ENCODE measurements at places on chromosomes 4 and X.

GRCh38 chr4:72974694-72975487, 94.6 kb downstream of the COX18 start:
- DNase-seq, result no peak

GRCh38 chrX:153244767-153245166, 65.7 kb downstream of the MAGEA1 start:
- no peak for DNase-seq

DNA sequence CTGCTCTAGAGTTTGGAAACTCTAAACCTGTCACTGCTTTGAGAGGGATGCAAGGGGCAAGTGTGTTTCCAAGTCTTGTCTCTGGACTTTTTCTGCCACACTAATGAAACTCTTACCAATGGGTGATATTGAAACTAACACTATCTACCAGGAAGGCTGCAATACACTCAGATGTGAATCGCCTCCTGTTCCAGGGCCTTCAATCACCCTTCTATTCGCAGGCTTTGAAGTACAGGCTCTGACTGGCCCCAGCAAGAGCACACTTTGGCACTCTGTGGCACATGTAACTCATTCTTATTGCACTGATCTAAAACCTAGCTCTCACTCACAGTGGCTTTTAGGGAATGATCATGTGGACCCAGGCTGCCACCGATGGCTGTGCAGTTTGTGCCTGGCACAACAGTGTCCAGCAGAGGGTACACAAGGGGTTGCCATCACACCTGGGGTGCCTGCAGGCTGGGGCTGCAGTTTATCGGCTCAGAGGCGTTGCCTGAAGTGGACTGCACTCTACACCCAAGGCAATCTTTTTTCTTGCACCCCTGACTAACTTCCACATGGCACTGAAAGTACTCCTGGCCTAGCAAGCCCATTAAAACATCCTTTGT, 210.8 kb downstream of the MGST2 start:
- no peak for DNase-seq

GRCh38 chr4:107647591-107647990, 72.4 kb downstream of the PAPSS1 start:
- DNase-seq, result no peak

DNA sequence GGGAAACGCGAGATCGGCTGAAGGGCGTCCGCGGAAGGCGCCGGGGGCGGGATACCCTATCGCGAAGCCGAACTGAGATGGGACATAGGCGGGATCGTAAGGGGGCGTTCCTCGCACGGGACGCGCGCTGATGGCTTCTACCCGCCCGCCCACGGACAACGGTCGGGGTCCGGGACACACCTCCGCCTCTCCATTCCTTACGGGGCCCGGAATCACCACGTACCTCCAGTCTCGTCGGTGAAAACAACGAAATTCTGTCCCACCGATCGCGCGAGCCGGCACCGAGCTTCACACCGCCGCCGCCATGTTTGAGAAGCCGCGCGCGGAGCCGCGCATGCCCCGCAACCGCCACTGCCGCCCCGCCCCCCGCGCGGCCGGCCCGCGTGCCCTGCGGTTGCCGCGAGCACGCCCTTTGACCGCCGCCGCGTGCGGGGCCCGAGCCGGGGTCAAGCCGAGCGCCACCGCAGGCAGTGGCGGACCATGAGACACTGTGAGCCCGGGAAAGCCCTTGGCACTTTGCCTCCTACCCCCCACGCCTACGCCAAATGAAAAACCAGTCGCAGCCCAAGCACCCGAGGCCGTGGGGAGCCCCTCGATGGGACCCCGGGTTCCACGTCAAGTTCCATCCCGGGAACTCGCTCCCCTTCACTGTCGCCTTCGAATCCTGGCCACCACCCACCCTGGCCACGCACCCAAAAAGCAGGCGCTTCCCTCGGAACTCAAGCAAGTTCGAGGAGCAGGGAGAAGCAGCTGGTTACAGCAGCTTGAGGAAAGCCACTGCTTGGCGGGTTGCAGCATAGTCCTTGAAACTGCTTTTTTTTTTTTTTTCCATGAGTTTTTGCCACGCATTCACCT, at the start of gene SCML2:
Gene SCML2, minus strand, starts transcription at position 320 of the 855 bp plus-strand sequence. CDS start 20,617 bp downstream, outside the sequence.
- peak; percentile 20 for DNase-seq

GRCh38 chr4:25865586-25865985, 2.8 kb upstream of the SEL1L3 start:
- peak; percentile 81 for DNase-seq

- DNase-seq, result no peak
Observed at GRCh38 chrX:49041744-49042580, 1.2 kb downstream of the TFE3 start.

- no peak for DNase-seq
Observed at GRCh38 chr4:17329046-17329445, 182.8 kb downstream of the QDPR start.

DNA sequence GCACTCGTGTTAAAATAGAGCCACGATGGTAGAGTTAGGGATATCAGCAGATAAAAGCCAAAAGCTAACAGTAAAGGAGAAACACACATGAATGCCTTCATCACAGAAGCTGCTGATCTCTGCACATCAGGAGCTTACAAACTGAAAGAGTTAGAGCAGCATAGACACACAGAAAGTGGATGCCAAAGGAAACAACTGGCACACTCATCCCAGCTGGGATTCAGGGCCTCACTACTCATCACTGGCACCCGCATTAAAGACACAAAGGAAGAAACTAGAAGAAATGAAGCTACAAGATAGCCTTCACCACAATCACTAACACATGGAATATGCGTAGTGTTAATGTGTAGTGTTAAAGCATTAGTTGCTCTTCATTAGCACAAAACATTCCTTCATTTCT, 156.4 kb upstream of the TBL1X start:
- no peak for DNase-seq

GRCh38 chr4:143390764-143391163, 54.1 kb downstream of the GAB1 start:
- DNase-seq, result no peak

- no peak for DNase-seq
Observed at GRCh38 chr4:125283707-125284279, 31.0 kb upstream of the FAT4 start.

GRCh38 chr4:118081434-118081833, 47.1 kb downstream of the NDST3 start:
- no peak for DNase-seq

DNA sequence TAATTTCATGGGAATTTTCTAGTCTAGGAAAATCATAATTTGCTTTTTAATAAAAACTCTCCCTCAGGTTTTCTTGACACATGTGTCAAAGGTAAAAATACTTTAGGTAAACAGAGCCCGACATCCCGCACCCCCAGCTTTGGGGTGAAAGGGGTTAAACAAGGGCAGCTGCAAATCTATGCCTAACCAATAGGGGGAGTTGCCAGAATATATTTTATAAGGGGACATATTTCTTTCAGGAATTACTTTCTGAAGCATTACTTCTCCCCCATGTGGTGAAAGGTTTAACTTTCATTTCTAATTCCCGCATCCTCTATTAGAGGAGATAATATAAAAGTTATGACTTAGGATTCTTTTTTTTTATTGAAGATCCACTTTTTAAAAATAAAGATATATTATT, 53.9 kb upstream of the HEPH start:
- DNase-seq, result peak; percentile 1

DNA sequence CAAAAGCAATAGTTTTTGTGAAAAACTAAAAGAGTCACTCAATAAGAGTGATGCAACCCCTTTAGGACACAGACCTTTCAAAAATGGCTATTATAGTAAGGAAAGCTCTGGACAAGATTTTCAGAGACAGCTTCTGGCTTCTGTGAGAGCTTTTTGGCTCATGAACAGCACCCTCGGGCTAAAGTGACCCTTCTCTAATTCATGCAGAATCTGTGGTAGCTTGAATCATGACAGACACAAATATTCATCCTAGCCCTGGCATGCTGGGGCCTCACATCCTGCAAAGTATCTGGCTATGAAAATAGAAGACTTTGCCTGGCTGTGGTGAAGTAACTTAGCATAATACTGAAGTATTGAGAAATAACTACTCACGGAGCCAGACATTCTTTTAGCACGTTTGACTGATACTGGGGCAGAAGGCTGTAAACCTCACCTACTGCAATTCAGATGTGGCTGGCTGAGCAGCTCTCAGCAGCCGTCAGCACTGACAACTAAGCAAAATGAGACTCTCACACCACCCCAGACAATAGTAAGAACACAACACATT, 327.3 kb downstream of the MAPK10 start:
- no peak for DNase-seq

- no peak for DNase-seq
Observed at GRCh38 chr4:177687117-177687516, 244.9 kb upstream of the AGA start.

- no peak for DNase-seq
Observed at GRCh38 chr4:17635056-17635455, 20.6 kb downstream of the MED28 start.

DNA sequence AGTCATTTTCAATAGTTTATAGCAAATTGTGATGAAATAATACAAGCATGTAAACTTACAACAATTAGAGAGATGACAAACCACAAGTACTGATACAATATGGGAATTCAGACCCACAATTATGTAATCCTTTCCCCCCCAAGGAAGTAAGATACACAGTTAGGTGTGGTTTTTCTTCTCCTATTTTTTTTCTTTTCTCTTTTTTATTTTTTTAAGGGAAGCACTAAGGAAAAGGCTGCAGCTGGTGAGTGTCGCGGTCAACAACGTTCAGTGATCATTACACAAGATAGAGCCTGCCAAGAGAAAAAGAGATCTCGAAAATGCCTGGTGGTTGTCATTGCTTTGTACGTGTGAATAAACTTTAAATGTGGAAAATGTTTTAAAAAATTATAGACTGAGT, 9.8 kb downstream of the NDNF start:
- no peak for DNase-seq

DNA sequence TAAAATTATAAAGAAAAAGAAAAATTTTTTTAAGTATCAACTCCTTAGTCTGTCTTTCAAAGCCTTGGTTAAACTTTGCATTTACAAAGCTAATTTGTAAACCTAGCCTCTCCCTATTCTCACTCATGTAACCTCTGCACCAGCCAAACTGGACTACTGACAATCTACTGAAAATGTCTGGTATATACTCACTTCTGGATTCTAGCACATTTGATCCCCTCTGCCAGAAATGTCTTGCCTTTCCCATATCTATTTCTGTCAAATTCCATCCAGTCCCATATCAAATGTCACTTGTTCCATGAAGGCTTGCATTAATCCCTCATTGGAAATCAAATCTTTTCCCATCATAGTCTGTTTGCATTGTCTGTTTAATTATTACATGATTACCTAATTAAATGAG, 105.8 kb upstream of the KLHL13 start:
- DNase-seq, result no peak

DNA sequence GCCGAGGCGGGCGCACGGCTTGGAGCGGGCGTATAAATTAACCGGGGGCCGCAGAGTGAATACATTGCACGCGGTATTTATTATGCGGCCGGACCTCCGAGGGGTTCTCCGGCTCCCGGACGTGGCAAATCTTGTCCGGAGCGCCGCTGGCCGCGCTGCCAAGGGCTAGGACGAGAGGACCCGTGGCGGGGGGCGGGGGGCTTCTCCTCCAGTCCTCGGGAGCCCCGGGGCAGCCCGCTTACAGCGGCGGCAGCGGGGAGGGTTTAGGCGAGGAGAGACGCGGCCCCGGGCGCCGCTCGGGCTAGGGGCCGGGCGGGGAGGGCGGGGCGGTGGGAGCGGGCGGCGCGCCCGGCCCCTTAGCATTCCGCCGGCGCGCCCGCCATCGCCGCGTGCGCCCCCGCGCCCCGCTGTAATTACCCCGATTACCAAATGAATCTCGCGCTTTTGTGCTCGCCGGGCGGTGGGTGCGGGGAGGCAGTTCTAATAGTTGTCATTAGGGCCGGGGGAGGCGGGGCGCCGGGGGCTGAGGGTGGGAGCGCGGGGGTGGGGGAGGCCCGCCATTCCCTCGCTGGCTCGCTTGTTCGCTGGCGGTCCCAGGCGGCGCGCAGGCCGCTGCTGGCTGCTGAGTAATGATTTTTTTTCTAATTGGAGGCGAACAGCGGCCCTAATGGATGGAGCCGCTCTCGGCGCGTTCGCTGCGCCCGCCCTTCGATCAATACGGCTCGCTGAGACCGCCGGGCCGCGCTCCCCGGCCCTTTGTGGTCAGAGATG, 276.6 kb downstream of the BCOR start:
- no peak for DNase-seq

- DNase-seq, result no peak
Observed at GRCh38 chr4:151238477-151238876, 38.5 kb upstream of the PRSS48 start.

DNA sequence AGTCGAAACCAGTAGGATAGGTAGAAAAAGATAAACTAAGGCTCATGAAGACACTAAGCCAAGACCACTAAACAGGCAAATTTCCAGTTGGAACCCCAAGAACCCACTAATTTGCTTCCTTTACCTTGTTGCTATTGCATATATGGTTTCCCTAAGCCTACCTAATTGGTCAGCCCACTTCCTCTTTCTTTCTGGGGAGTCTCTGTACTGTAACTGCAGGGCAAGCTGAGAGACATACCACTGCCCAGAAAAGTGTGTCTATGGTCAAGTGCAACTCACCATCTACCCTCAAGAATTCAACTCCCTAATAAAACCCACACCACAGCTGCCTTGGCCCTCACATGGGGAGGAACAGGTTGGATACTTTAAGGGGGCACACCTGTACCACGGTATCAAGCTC, 28.6 kb downstream of the IDS start:
- DNase-seq, result no peak

DNA sequence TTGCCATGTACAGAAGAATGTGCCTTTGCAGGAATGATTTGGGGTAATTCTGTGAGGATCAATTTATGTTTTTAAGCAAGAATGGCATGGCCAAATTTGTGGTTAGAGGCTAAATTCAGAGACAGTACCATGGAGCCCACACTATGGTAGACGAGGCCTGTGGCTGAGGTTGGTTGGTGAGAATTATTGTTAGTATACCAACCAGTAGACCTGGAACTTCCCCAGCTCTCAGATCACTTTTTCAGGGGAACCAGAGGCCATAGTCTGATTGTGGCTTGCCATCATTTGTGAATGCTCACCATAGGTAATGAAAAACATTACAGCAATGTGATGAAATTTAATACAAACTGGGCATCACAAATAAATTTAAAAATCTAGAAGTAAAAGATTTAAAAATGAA, 56.3 kb downstream of the SHISA3 start:
- no peak for DNase-seq

DNA sequence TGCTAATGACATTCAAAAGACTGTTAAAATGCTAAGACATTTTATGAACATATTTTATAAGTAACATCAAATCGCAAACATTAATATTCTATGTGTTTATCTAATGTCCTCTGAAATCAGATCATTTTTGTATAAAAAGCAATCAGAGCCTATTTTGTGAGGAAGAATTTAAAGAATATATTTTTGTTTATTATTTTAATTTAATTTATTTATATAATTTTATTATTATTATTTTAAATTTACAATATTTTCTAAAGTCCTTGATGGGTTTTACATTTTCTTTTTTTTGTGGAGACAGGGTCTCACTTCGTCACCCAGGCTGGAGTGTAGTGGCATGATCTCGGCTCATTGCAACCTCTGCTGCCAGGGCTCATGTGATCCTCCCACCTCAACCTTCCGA, 262.8 kb downstream of the EPHA5 start:
- DNase-seq, result no peak

DNA sequence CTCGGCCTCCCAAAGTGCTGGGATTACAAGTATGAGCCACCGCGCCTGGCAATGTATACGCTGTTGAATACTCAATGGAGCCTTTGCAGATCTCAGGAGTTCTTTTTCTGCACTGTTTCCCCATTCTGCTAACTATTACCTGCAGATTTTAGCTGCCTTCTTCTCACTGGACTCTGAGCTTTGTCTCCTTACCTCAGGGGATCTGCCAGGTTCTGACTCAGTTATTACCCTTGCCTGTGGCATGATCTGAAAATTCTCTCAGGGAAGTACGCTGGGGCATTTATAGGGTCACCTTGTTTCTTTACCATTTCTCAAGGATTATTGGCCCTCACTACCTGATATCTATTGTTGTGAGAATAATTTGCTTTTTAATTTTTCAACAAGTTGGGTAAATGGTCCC, 56.6 kb upstream of the MAGED1 start:
- DNase-seq, result no peak

Measured in HuH-7 (cell line).